ENCODE measurements at places on chromosomes 16 and 17.

GRCh38 chr16:51390877-51391276 is 239.8 kb upstream of the SALL1 start:
- DNase-seq: no peak

DNA sequence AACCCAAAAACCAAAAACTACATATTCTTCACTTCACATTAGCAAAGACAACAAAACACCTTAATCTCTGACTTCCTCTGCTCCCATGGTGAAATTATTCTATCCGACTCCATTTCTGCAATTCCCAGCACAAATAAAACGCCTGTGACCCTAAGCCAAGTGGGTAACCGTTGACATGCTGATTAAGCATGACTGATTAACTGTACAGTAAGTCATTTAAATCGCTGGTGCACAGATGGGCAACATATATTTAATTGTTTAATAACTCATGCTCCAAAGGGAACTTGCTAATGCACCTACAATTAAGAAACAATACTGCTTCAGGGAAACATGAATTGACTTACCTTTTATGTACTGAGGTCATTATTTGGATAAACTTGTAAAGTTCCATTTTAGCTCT is 436.7 kb downstream of the KIF2B start:
- no peak for DNase-seq

DNA sequence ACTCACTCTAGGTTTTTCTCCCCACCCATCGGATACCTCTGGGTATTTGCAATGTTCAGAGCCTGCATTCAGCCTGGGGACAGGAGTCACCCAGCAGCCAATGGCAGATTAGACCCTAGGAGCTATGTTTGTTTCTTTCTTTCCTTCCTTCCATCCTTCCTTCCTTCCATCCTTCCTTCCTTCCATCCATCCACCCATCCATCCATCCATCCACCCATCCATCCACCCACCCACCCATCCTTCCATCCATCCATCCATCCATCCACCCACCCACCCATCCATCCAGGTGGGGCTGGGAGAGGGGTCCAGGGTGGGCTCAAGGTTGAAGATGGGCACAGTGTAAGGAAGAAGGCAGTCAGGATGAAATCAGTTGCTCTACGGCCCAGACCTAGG is 39.9 kb downstream of the TIMM22 start:
- no peak for DNase-seq

- DNase-seq: no peak
Measured at GRCh38 chr16:62272035-62272434, 235.8 kb upstream of the CDH8 start.

GRCh38 chr16:81601008-81601428 is 156.4 kb downstream of the CMIP start:
- DNase-seq: no peak

- DNase-seq: no peak
Measured at GRCh38 chr16:9199311-9199710, 107.9 kb downstream of the HAPSTR1 start.

DNA sequence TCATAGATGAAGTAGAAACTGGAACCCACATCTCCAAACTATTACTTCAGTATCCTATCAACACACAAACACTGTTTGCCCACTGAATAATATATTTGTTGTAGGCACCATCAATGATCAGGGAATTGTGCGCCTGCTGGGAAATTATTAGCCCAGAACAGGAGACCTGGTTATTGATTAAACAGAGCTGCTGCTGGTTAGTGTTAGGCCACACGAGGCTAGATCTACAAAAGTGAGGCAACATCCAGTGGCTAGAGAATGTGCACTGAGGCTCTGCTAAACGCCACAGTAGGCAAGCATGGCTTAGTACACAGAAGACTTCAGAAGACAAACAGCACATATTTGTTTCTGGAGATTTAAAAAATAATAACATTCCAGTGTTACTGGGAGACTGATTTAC is 11.0 kb downstream of the ABHD15 start:
- DNase-seq: no peak

DNA sequence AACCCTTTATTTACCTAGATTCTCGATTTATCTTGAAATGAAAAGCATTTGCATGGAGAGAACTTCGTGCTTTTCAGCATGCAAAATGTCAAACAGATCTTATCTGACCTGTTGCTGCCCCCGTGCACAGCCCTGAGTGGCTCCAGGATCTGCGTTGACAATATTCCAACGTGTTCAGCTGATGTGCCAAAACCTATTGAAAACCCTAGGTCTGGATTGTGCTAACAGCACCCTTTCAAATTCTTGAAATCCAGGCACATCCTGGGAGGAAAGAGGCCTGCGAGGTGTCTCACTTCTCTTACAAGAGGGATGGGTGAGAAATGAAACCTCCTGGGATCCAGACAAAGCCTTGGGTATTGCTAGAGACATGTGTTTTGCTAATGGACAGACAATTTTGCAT is 231.8 kb downstream of the MAP2K4 start:
- no peak for DNase-seq

DNA sequence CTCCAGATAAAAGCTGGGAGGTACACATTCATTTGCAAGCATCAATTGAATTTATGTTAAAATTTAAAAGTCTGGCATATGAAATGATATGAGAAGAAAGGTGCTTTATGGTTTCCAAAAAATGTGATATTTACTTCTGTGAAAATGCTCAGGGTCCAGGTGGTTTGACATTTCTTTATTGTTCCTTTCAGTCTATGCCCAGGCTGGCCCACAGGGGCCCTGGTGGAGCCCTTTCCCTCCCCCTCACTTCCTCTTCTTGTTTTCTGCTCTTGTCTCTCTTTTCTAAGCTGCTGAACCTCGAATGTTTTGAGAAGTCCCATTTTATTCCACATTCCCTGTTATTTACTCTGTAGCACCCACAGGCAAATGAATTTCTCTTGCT is 127.8 kb downstream of the HS3ST3B1 start:
- DNase-seq: no peak
